ENCODE measurements at places on chromosomes 6 and 20. TPM values are rescaled to one million over a fixed set of nuclear protein-coding genes. Genes with fewer than 3 reads are reported as not detected.

Gene GRM1
- total RNA-seq, result 2.5 TPM

Gene RBBP8NL
- 5.0 TPM for total RNA-seq

Gene ATP9A
- total RNA-seq, result 62.5 TPM

Gene SLC22A1
- 3.2 TPM for total RNA-seq

Gene FAM209B
- not detected for total RNA-seq

Gene PREP
- total RNA-seq, result 13.7 TPM

Gene ECT2L
- total RNA-seq, result 8.7 TPM

Gene NKX2-2
- total RNA-seq, result not detected

GRCh38 chr6:108581237-108581931 lies 20.7 kb downstream of the FOXO3 start:
- no peak for DNase-seq
- no peaks in the 10 kb centered on the region for H3K36me3 ChIP-seq
- H3K4me3 ChIP-seq, result no peak overlapping the region
- peak overlapping the region; percentile 64 for H3K27ac ChIP-seq
- no peaks in the 10 kb centered on the region for H3K27me3 ChIP-seq

DNA sequence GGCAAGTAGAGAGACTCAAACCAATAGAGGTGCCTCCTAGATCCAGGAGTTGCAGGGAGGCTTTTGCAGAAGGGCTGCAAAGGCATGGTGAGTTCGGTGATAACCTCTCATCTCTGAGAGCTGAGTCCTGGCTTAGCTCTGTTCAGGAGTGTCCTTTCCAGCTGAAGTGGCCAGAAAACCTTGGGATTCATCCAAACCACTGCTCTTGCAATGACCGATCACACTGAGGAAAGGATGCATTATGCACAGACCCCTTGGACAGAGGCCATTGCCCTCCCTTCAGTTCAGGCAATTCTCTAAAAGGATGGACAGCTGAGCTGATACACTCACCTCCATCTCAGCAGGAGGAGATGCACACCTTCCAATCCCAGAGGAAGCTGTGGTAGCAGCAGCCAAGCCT lies 158.8 kb upstream of the ENPP5 start:
- no peak overlapping the region for H3K27ac ChIP-seq
- DNase-seq, result peak; percentile 11
- H3K4me1 ChIP-seq, result no peaks in the 10 kb centered on the region
- no peak overlapping the region for H3K4me3 ChIP-seq

DNA sequence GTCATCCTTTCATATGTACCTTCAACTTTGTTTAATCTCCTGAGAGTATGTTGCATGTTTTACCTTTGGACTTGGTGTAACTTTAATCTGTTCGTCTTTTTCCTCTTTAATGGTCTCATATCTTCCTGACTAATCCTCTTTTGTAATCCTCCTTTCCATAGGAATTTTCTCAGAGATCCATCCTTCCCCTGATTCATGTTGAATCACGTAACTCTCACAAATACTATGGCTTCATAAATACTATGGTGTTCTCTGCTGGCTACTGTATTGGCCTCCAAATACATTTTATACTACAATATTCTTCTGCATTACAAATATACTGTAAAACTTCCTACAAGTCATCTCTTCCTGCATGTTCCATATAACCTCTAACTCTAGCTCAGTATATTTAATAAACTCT lies 317.7 kb upstream of the ADGRB3 start:
- H3K27ac ChIP-seq, result no peak overlapping the region
- no peaks in the 10 kb centered on the region for H3K27me3 ChIP-seq
- no peak overlapping the region for H3K4me3 ChIP-seq
- no peaks in the 10 kb centered on the region for H3K4me1 ChIP-seq
- no peaks in the 10 kb centered on the region for H3K36me3 ChIP-seq
- DNase-seq, result no peak

- H3K36me3 ChIP-seq, result no peaks in the 10 kb centered on the region
- no peak overlapping the region for H3K27ac ChIP-seq
- peak; percentile 17 for DNase-seq
- H3K4me1 ChIP-seq, result no peaks in the 10 kb centered on the region
- no peaks in the 10 kb centered on the region for H3K27me3 ChIP-seq
These were observed 5.8 kb upstream of the PACSIN1 start for GRCh38 chr6:34459899-34460593.

GRCh38 chr6:118218156-118218555 lies 311.1 kb downstream of the SLC35F1 start:
- no peaks in the 10 kb centered on the region for H3K36me3 ChIP-seq
- no peak overlapping the region for H3K27ac ChIP-seq
- no peaks in the 10 kb centered on the region for H3K4me1 ChIP-seq
- H3K27me3 ChIP-seq, result no peaks in the 10 kb centered on the region
- no peak for DNase-seq
- H3K4me3 ChIP-seq, result no peak overlapping the region

GRCh38 chr6:33632558-33633039 lies 11.5 kb downstream of the ITPR3 start:
- no peaks in the 10 kb centered on the region for H3K36me3 ChIP-seq
- peak overlapping the region; percentile 76 for H3K27ac ChIP-seq
- no peak overlapping the region for H3K4me3 ChIP-seq
- DNase-seq, result peak; percentile 42
- no peaks in the 10 kb centered on the region for H3K27me3 ChIP-seq

DNA sequence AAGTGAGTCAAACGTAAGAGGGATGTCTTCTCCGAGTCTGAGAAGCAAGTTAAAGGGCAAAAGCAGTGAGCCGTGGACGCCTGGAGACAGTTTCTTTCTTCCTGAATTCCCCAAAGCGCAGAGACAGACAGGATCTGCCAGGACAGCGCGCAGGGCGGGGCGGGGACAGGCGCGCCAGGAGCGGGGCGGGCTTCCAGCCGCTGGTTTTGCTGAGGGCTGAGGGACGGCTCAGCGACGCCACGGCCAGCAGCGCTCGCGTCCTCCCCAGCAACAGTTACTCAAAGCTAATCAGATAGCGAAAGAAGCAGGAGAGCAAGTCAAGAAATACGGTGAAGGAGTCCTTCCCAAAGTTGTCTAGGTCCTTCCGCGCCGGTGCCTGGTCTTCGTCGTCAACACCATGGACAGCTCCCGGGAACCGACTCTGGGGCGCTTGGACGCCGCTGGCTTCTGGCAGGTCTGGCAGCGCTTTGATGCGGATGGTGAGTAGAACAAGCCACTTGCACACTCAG lies at the start of gene SCGN:
TSS of gene SCGN (plus strand) at position 209 of the 509 bp plus-strand sequence. CDS start at position 398, 189 bp downstream.
- H3K4me1 ChIP-seq, result no peaks in the 10 kb centered on the region
- no peak within 1 kb of the TSS for H3K4me3 ChIP-seq
- no peaks in the 10 kb centered on the region for H3K36me3 ChIP-seq
- H3K27ac ChIP-seq, result no peak within 1 kb of the TSS

- no peaks in the 10 kb centered on the region for H3K4me1 ChIP-seq
- H3K4me3 ChIP-seq, result no peak overlapping the region
These were observed 171.4 kb downstream of the COL9A1 start for GRCh38 chr6:70131528-70131927.

DNA sequence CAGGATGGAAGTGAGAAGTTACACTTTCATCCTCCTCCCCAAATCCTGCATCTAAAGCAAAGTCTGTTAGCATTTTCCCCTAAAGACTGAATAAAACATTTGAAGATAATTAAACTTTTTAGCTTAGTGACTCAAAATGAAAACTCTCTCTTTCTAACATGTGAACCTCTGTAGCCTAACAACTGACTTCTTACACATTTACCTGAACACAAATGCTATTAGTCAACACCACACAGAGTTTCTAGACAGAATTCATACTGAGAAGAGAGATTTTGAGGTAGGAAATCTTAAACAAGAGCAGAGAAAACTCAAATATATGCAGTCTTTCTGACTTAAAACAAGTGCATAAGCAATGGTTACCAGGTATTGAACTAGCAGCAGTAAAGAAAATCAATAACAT lies 149.9 kb upstream of the SMLR1 start:
- H3K27ac ChIP-seq, result no peak overlapping the region
- no peak overlapping the region for H3K4me3 ChIP-seq
- H3K27me3 ChIP-seq, result no peaks in the 10 kb centered on the region
- no peaks in the 10 kb centered on the region for H3K4me1 ChIP-seq
- H3K36me3 ChIP-seq, result no peaks in the 10 kb centered on the region

DNA sequence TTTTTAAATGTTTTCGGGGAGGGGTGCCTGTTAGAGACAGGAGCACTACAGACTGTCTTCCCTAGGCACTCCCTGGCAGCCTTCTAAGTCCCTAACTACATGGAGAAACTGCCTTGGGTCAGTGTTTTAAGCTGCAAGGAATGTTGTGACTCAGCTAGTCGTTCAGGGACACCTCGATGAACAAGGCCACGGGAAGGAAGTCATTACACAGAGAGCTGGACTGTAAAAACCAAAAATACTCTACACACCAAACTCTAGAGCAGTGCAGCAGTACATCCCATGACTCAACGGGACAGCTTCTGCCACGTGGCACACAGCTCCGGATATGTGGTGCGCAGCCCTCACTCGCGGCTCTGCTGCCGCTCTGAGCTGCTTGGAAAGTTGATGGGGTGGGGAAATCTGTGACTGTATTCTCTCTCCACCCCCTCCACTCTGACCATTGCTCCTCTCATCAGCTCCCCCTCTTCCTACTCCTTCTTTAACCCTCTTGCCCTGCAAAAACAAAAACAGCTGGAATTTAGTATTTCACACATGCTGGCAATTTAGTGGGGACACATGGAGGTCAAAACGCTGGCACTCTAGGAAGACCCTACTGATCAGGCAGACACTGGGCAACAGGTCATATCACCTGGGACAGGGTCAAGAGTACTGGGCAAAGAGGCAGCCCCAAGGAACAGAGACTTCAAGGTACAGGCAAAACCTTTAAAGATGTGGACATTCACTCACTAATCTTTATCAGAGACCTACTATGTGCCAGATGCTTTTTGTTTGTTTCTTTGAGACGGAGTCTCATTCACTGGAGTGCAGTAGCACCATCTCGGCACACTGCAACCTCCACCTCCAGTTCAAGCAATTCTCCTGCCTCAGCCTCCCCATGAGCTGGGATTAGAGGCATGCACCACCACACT lies 10.9 kb upstream of the LPIN3 start:
- H3K27me3 ChIP-seq, result no peaks in the 10 kb centered on the region
- DNase-seq, result peak; percentile 76
- peaks cover 24% of the 10 kb centered on the region for H3K4me1 ChIP-seq
- peak overlapping the region; percentile 65 for H3K27ac ChIP-seq
- H3K4me3 ChIP-seq, result no peak overlapping the region
